ENCODE measurements at places on chromosomes 5 and 9.

- DNase-seq: no peak
These were observed 2.3 kb downstream of the LCNL1 start for GRCh38 chr9:136985027-136985602.

DNA sequence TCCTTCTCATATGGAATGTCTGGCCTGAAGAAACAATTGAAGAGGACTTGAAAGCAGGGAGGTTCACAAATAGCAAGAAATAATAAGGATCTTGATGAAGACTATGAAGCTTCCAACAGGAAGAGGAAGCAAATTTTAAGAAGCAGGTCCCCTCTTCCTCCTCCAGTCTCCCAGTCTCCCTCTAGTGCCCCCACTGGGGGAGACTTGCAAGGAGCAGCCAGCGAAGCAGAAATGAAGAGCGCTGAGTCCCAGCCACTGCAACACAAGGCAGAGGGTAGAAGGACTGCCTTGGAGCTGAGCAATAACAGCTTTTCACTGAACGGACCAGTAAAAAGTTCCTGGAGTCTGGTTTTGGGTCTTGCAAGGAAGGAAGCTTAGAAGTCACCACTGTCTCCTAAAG, 32.6 kb upstream of the ACO1 start:
- DNase-seq: no peak

- DNase-seq: no peak
These were observed 2.8 kb upstream of the PARP8 start for GRCh38 chr5:50663636-50664035.

- DNase-seq: no peak
These were observed 8.3 kb downstream of the FOXD1 start for GRCh38 chr5:73440262-73440661.

- peak; percentile 27 for DNase-seq
These were observed 21.2 kb downstream of the OTULIN start for GRCh38 chr5:14685757-14686156.

DNA sequence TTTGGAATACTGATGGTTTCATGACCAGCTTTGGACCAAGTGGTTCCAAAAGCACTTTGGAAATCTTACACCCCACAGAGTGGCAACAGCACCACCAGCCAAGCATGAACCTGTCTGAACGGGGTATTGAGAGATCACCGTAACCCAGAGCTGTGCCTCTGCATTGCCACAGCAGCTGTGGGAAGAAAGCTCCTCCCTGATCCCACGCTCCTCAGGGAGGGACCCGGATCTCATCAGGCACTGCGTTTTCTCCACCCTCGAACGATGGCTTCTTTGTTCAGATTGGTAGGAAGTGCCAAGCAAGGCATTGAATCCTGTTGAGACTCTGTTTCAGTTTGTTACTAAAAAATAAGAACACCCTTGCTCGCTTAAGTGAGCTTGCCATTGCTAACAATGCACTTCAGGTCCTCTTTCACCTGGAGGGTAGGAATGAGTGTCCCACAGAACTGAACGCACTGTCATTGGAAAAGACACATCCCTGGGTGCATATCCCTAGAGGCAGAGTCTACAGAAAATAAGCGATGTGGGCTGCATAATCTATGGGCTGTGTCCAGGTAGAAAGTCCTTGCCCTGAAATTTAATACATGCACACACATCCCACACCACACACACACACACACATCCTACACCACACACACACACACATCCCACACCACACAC, 118.0 kb upstream of the ICE1 start:
- no peak for DNase-seq

- DNase-seq: no peak
These were observed 552.0 kb upstream of the CLINT1 start for GRCh38 chr5:158410976-158411375.
